ENCODE measurements at places on chromosomes 7 and 10.

DNA sequence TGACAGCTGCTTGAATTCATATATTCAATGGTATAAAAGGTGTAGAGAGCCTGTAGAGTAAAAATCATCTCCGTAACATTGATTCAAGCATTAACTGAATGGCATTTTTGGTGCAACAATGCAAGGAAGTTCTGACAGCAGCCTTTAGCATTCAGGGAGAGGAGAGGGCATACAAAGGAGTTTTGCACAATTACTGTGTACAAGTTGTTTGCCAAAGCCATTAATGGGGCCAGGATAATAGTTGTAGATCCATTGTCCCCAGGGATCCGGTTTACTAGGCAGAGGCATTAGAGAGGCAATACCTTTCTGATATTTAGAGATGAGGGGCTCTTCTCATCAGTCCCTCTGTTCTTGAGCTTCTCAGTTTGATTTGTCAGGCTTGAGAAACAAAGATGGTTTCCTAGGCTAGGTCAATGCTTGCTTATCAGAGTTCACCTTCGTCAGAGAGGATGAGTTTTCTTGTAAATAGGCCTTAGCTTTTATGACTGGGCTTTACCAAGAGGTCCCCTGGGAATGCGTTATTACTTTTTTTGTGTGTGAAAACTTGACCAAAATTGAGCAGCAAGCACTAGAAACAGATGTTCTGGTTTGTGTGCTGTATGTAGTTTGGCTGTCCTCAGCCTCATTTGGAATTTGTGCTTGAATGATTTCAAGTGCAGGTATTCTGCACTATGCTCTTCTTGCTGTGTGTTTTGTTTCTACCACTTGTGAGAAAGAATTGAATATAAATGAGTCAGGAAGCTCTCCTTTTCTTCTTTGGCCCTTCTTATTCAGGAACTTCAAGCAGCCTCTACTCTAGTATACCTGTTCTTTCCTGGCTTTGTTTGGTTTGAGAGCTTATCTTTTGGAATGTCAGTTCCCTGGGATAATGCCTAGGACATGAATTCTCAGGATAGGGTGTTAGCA is 32.0 kb downstream of the SND1 start:
- no peak for DNase-seq

GRCh38 chr10:16611037-16611436 is 89.4 kb upstream of the C1QL3 start:
- DNase-seq = no peak

DNA sequence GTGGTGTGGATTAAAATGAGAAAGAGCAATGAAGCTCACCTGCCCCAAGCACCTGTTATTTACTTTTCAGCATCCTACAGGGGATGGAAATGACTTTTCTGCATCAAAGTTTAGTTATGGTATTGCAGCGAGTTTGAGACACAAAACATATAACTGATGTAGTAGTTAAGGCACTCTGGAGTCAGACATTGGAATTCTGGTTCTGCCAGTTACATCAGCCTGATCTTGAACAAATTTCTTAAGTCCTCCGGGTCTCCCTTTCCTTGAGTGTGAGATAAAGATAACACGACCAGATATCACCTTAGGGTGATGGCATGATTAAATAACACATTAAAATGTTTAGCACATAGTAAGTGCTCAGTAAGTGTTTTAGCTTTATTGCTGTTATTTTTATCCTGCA is 97.4 kb downstream of the ATXN7L1 start:
- no peak for DNase-seq

- DNase-seq = no peak
Observed at GRCh38 chr7:11726001-11726793, 105.8 kb downstream of the THSD7A start.

- DNase-seq = no peak
Observed at GRCh38 chr10:16996530-16996964, 133.1 kb downstream of the CUBN start.

- DNase-seq = no peak
Observed at GRCh38 chr7:24660546-24660945, 87.3 kb downstream of the PALS2 start.

DNA sequence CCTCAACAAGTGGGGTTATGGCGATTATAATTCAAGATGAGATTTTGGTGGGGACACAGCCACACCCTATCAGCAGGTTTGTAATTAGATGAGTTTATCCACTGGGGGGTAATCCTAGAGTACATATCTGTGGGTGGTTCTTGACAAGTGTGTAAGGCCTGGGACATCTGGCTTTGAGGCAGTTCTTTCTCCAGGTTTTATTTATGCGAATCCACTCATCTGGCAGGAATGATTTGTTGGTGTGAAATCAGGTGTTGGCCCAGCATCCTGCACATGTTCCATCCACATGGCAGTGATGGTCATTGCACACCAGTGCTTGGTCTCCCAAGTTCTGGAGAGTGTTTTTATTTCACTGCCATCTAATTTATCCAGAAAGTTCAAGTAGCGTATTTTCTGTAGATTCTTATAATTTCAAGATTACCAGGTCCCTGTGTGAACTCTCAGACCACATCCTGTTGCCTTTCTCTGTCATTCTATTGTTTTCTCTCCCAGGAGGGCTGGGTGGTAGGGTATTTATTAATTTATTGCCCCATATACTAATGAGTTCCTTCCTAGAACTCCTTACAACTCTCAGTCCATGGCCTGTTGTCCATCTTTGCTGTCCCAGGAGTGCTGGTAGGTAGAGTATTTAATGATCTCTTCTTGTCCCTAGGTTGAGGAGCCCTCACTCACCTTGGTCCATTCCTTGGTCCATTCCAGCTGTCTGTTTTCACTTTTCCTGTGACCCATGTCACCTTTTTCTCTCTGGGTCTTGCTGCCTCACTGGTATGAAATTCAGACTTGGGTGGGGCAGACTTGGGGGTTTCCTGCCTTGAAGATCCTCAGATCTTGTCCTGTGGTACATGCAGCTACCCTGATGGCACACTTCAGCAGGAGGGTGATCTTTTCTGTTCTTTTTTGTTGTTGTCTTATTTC is 10.4 kb downstream of the RALA start:
- DNase-seq = no peak

DNA sequence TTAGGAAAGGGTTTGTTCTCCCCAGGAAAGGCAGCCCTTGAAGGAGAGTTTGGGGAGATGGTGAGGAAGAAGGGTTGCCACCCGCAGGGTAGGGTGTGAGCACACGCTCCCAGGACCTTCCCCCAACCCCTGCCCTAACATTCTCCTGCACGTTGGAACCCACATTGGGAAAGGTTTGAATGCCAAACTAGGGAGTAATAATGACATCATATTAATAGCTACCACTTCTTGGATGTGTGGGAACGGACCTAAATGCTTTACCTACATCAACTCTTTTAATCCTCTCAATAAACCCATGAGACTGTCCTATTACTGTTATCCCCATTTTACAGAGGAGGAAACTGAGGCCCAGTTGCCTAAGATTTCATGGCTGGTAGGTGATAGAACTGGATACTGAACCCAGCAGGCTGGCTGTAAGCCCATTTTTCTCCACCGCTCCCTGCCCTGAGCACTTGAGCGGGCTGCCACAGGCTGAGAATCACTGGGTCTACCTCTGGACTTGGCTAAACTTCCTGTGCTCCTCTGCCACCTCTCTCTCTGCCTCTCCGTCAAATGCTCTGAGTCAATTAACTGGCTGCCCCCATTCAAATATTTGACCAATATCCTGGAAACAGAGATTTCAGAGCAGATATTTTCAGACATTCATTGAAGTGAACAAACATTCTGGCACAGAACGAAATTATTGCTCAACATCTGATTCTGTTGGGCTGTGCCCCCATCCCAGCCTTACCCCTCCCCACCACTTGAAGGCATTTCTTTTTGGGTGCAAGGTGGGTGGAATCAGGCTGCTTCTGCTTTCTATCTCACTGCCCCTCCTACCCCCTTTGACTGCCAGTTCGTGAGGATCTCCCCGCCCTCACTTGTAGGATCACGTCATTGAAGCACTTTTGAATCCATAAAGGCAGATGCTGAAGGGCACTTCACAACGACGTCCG is 129.7 kb downstream of the C10orf105 start:
- no peak for DNase-seq

GRCh38 chr7:139304517-139304916 is 36.6 kb upstream of the FMC1 start:
- DNase-seq = no peak

GRCh38 chr10:115854740-115855435 is 418.1 kb downstream of the GFRA1 start:
- DNase-seq = no peak

GRCh38 chr7:135859538-135859937 is 110.9 kb upstream of the FAM180A start:
- DNase-seq = no peak

DNA sequence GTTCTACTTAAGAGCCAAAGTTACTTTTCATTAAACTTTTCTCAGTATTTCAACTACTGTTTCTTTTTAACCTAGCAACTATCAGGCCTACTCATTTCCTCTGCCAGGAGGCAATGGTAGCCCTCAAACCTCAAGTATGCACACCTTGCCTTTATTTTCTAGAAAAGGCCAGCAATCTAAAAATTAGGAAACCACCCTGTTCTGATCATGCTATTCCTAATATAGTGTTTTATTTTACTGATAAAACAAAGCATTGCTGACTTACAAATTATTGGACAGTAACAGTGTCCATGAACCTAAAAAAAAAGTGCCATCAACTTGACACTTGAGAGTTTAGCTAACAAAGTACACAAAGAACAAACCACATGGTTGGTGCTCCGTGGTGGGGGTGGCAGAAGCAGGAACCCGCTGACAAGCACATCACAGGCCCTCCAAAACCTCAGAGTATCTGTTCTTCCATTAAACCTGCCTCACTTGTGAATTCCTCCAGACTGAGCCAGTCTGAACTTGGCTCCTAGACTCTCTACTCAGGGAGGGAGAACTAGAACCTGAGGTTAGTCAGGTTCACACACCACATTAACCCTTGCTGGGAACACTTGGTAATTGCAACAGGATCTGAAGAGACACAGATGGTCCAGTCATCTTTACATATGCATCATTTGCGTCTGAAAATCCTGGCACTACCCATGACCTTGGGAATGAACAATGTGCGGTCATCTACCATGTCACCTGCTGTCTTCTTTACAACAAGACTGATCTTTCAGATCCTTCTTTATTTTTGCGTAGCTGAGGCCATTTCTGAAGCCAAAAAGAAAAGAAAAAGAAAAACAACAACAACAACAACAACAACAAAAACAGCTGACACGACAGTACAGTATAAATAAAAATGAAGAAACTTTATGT is 31.9 kb downstream of the PIP4K2A start:
- DNase-seq = peak; percentile 30

DNA sequence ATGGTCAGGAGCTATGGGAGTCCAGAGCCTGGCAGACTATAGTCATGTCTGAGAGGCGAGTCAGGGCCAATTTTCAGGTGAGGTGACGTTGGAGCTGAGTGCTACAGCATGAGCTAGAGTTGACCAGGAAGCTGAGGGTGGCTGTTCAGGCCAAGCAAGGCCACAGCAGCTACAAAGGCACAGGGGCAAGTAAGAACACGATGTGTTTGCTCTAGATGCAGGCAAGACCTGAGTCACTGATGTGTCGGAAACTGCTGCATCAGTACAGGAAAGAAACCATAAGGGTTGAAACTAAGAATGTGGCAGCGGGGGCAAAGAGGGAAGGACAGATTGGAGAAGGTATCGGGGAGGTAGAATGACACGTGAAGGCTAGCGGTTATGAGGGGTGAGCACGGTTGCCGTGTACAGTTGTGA is 11.8 kb upstream of the RRP12 start:
- DNase-seq = no peak

GRCh38 chr7:80552031-80552694 is 40.3 kb upstream of the GNAT3 start:
- no peak for DNase-seq

DNA sequence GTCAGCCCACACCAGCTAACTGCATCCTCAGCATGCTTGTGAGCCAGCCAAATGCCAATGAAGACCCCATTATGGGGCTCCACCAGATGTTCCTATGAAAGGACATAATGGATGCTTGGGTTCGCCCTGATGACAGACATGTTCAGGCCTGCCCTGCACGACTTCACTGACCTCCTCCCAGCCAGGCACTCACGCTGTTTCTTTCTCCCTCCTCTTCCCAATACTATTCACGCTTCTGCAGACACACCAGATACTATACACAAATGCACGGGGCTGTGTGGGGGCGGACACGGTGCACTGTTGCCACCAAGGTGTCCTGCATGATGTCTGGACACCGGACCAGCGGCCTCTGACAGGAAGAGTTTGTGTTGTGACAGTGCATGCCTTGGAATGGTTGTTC is 284.2 kb downstream of the PRPF18 start:
- DNase-seq = no peak

DNA sequence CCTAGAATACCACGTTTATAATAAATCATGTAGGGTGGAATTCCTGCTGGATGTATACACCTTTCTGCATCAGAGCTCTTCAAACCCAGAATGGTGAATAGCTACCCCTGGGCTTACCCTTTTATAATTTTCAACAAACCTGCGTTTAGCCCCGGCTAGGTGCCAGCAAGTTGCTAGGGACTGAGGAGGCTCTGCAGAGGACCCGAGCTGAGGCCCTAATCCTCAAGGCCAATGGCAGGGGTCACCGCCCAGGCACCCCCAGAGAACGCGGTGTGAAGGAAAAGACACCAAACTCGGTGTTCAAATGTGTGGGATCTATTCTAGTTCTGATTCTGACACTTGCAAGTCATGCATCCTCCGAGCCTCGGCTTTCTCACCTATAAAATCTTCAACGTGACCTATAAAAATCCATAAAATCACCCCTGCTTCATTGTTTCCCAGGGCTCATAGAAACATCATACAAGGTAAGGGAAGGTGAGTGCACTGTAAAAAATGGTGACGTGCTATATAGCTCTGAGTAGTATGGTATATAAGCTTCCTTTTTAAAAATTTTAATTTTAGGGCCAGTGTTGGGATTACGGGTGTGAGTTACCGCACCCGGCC is 2.5 kb upstream of the ANXA11 start:
- DNase-seq = no peak

- DNase-seq = no peak
Observed at GRCh38 chr7:138303230-138304070, 156.6 kb upstream of the TRIM24 start.

- no peak for DNase-seq
Observed at GRCh38 chr10:129745186-129745750, 218.8 kb downstream of the EBF3 start.

DNA sequence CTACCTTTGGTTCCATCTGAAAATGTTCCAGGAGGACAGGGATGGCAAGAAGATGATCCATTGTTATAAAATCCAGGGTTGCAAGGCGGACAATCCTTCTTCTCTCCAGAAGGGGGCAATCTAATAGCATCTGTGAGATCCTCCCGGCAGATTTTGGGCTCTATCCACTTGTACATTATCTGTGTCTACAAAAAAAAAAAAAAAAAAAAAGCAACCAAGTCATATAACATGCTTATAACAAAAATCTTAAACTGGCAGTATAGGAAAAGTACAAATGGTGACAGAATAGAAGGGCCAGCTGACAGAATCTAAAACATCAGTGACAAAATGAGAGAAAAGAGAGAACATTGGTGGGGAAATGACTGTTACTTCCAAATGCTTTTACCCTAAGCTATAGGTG is 132.7 kb downstream of the ELAPOR2 start:
- no peak for DNase-seq

DNA sequence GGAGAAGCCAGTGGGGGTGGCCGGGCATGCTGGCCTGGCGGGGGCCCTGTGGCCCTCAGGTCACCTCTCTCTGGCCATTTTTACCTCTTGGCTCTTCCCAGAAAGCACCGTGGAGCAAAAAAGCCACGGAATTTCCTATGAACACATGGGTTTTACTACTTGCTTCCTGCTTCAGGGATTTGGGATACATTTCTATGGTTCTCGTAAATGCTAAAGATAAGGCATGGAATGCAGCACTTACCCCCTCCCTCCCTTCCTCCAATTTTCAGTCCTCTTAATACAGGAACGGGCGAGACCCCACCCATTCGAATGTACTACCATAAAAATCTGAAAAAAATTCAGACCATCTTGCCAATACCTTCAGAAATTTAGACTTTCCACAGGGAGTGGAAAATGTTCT is 279.7 kb downstream of the ARHGAP12 start:
- DNase-seq = no peak
